ENCODE measurements at places on chromosomes 7 and 10. TPM values are rescaled to one million over a fixed set of nuclear protein-coding genes. Genes with fewer than 3 reads are reported as not detected.

GRCh38 chr10:30415593-30415992, 18.4 kb upstream of the MAP3K8 start:
- H3K36me3 ChIP-seq = no peaks in the 10 kb centered on the region
- peaks cover 4% of the 10 kb centered on the region for H3K4me1 ChIP-seq
- no peak for DNase-seq
- no peak overlapping the region for H3K27ac ChIP-seq
- no peaks in the 10 kb centered on the region for H3K27me3 ChIP-seq

DNA sequence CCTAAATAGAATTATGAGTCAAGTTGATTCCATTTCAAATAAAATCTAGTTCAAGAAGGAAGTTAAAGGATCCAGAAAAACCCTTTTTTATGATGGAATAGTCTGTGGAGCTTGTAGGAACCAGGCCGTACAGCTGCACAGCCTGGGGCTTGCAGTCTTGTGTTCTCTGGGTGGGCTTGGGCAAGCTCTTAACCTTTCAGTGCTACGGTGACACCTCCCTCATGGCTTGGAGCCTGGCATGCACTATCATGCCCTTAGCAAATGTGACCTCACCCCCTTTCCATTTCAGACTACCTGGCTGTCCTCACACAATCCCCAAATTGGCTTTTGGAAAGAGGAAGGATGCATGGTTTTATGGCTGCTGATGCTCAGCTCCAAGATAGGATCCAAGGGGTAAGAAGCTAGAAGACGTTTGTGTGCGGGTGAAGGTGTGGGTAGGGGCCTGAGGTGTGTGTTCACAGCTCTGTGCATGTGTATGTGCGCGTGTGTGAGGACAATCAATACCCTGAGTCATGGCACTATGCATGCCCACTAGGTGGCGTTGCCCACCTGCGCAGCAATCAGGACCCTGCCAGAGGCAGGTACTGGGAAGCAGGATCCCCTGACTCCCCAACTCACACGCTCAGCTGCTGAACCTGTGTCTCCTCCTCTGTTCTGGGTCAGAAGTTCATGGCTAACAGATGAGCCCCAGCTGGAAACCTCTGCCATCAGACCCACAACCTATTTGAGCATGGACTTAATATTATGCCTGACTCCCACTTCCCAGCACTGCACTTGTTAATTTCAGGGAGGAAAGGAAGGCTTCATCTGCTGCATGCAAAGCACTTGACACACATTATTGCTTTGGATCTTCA, 113.4 kb downstream of the PTPN20 start:
- H3K36me3 ChIP-seq = no peaks in the 10 kb centered on the region
- H3K4me1 ChIP-seq = no peaks in the 10 kb centered on the region
- no peaks in the 10 kb centered on the region for H3K27me3 ChIP-seq
- no peak overlapping the region for H3K27ac ChIP-seq
- H3K4me3 ChIP-seq = no peak overlapping the region

DNA sequence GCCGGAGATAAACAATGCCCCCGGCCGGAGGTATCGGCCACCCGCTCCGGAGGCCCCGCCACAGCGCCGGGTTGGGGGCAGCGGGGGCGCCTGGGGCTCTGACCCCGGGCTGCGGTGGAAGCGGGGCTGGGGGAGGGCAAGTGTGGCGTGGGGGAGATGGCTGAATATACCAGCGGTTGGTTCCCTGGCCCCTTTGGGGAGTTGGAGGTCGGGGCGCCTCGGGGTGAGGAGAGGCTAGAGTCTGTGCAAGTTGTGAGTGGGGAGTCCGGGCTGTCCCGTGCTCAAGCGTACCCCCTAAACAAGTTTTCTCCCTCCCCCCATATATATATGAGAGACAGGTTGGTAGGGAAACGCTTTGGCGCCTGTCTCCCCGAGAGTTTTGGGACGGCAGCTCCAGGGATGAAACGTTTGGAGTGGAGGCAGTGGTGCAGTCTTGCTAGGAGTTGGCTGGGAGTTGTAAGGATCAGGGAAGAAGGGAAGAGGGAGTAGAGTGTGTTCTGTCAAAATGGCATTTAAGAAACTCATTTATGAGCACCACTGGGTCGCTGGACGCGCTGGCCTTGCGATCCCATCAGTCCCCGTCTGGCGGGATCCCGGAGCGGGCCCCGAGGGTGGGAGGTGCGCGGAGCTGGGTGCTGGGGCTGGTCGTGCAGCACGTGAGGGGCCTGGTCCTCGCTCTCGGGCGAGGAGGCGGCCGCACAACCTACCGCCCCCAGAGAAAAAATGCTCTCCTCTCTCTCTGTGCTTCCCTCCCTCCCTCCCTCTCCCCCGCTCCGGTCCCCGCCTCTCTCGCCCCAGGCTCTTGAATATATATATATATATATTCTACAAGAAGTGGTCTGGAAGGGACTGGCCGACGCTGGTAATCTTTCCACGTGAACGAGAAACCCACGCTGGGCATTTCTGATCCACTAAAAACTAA, 1.1 kb downstream of the TET1 start:
- peaks cover 24% of the 10 kb centered on the region for H3K27me3 ChIP-seq
- DNase-seq = peak; percentile 57
- H3K36me3 ChIP-seq = no peaks in the 10 kb centered on the region

GRCh38 chr10:62638062-62638477, 166.4 kb upstream of the ADO start:
- no peak for DNase-seq
- H3K36me3 ChIP-seq = no peaks in the 10 kb centered on the region
- no peaks in the 10 kb centered on the region for H3K27me3 ChIP-seq
- no peak overlapping the region for H3K4me3 ChIP-seq
- H3K4me1 ChIP-seq = no peaks in the 10 kb centered on the region
- H3K27ac ChIP-seq = no peak overlapping the region

GRCh38 chr10:110841767-110842267, 29.9 kb upstream of the PDCD4 start:
- peaks cover 21% of the 10 kb centered on the region for H3K36me3 ChIP-seq
- no peaks in the 10 kb centered on the region for H3K27me3 ChIP-seq
- H3K27ac ChIP-seq = no peak overlapping the region
- no peak overlapping the region for H3K4me3 ChIP-seq

- no peak for DNase-seq
- no peaks in the 10 kb centered on the region for H3K36me3 ChIP-seq
- no peak overlapping the region for H3K4me3 ChIP-seq
- no peaks in the 10 kb centered on the region for H3K4me1 ChIP-seq
- no peaks in the 10 kb centered on the region for H3K27me3 ChIP-seq
- H3K27ac ChIP-seq = no peak overlapping the region
Measured at GRCh38 chr7:100486111-100486636, 2.4 kb downstream of the NYAP1 start.

Gene TAF6
- 33.5 TPM for total RNA-seq
